ENCODE measurements at places on chromosomes 5 and 9.

GRCh38 chr5:161105525-161105924 lies 253.5 kb upstream of the ATP10B start:
- DNase-seq, result no peak

- peak; percentile 87 for DNase-seq
Measured at GRCh38 chr9:89427621-89428221, 70.2 kb downstream of the SEMA4D start.

DNA sequence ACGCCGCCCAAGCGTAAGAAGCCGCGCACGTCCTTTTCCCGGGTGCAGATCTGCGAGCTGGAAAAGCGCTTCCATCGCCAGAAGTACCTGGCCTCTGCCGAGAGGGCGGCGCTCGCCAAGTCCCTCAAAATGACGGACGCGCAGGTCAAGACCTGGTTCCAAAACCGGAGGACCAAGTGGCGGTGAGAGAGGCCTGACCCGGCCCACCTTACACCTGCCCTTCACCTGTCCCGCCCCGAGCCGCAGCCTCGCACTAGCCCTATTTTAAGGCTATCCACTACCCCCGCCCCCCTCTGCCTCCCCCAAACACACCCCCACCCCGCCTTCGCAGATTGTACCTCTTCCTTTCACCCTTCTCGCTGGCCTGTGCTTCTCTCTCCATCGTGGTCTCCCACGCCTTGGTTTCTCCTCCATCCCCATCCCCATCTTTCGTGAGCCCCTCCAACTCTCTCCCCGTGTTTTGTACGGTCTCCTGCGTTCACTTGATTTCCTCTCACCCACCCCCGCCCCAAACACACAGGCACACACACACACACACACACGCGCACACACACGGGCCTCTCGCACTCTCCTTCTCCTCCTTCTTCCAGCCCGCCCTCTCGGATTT lies 1.3 kb downstream of the TLX3 start:
- no peak for DNase-seq

DNA sequence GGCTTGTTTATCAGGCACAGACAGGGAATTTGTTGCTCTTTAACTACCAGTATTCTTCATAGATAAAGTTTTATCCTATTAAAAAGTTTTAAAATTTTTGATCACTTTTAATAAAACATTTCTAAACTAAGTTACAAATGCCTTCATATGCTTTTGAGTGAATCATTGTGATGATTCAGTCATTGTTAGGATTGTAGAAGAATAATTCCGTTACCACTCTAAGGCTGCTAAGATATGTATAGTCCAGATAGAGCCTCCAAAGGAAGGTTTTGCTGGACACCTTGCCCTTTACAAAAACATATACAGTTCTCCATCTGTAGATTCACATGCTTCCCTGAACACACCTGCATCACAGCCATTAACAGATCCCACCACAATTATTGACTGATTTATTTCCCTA lies 233.7 kb downstream of the SPOCK1 start:
- no peak for DNase-seq

- DNase-seq, result no peak
Measured at GRCh38 chr9:81669041-81669651, 20.2 kb downstream of the TLE1 start.

DNA sequence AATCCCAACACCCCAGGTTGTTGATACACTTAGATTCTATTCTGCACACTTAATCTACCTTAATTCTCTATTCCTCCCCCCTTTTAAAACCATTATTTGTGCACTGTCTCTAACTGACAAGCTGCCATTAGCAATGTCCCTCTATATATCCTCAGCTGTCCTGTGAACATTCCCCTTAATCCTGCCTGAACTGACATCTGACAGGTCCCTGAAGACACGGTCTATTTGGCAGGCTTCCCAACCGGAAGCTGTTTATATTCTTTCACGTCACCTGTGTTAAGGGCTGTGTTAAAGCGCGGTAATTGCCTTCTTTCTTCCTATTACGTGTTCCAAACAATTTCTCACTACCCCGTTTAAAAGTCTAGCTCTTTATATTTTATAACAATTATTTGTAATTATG lies 277.3 kb downstream of the CDH9 start:
- no peak for DNase-seq

DNA sequence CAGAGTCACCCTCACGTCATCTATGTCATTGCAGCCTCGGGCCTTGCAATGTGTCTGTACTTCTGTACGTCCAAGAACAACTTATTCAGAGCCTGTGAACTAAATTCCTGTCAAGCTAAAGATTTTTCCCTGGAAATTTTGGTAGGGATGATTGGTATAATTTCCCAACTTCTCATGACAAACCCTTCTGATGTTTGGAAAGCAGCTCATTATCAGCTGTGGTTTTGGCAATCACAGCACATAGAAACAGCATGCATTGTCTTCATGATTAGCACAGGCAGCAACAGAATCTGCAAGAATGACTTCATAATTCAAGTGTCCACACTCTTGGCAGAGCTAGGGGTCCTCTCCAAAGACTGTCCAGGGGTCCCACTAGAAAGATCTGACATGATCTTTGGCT lies 49.5 kb downstream of the APBA1 start:
- DNase-seq, result no peak

DNA sequence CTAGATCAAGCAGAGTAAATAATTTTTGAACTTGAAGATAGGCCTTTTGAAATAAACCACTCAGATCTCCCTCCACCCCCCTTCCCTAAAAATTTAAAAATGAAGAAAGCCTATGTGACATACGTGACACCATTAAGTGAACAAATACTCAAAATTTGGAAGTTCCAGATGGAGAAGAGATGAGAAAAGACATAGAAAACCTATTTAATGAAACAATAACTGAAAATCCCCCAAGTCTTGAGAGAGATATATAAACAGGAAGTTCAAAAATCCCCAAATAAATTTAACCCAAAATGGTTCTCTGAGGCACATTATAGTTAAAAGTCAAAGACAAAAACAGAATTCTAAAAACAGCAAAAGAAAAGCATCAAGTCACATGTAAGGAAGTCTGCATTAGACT lies 428.6 kb downstream of the PSAT1 start:
- no peak for DNase-seq

DNA sequence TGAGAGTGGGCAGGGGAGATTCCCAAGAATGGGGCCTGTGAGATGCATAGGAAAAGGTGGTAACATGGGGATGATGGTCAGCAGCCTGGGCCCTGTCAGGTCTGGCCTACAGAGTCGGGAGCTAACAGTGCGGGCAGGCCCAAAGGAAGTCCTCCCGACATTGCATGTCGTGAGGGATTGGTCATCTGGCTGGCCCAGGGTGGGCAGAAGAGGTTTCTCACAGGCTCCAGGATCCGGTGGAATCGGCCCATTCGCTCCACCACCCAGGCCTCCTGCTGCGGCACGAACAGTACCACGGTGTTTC lies 514 bp downstream of the STOML2 start:
- DNase-seq, result no peak

DNA sequence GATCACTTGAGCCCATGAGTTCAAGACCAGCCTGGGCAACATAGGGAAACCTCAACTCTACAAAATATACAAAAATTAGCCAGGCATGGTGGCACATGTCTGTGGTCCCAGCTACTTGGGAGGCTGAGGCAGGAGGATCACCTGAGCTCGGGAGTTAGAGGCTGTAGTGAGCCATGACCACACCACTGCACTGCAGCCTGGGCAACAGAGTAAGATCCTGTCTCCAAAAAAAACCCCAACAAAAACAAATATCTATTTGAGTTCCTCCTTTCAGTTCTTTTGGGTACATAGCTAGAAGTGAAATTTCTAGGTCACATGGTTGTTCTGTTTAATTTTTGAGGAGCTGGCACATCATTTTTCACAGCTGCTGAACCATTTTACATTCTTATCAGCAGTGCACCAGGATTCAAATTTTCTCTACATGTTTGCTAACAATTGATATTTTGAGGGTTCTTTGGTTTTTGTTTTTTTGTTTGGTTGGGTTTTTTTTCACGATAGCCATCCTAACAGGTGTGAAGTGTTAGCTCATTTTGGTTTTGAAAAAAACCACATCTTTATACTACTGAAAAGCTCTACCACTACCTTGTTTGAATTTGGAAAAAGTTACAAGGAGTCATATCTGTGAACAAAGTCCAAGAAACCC lies 176.9 kb upstream of the SLC12A2 start:
- no peak for DNase-seq

- DNase-seq, result no peak
Measured at GRCh38 chr9:4854265-4854590, 61.5 kb downstream of the RCL1 start.

GRCh38 chr5:55816342-55816741 lies 34.8 kb upstream of the IL31RA start:
- no peak for DNase-seq

GRCh38 chr5:72508241-72509170 lies 1.3 kb upstream of the ZNF366 start:
- DNase-seq, result no peak

- DNase-seq, result no peak
Measured at GRCh38 chr5:144469106-144469505, 298.4 kb downstream of the KCTD16 start.

- no peak for DNase-seq
Measured at GRCh38 chr5:150514708-150515211, 6.8 kb downstream of the NDST1 start.

DNA sequence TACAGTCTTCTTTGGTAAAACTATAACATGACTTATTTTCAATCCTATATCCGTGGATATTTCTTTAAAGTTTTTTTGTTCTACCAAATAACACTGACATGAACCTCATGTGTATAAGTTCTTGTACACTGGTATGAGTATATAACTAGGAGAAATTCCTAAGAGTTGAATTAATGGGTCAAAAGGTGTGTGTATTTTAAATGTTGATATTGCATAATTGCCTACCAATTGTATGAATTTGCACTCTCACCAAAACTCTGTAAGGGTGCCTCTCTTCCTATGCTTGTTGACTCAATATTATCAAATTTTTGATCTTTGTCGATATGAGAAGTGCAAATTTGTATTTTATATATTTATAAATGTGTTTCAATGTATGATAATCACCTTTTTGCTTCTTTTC lies 22.9 kb upstream of the CCL21 start:
- no peak for DNase-seq

- DNase-seq, result no peak
Measured at GRCh38 chr5:2219149-2219776, 336.5 kb upstream of the IRX4 start.

GRCh38 chr9:89410022-89410421 lies 87.9 kb downstream of the SEMA4D start:
- DNase-seq, result no peak

GRCh38 chr9:19788152-19788551 lies 685 bp downstream of the SLC24A2 start:
- no peak for DNase-seq

GRCh38 chr9:126287166-126287866 lies 39.3 kb upstream of the MVB12B start:
- DNase-seq, result no peak

DNA sequence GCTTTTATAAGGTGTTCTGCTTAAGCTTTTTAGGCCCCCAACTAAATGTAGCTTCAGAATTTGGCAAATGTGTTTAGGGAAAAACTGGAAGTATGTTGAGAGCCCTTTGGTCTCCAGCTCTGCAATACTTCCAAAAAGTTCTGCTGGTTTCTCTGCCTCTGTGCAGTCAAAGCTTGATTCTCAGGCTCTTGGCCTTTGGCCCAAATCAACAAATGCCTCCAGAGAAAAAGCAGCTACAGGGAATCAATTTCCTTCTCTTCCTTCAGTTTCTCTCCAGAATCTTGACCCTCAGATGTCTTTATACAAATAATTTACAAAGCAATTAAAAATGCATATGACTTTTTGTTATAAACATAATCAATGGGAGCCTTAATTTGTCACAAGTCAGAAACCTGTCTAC lies 235.7 kb downstream of the COMMD10 start:
- no peak for DNase-seq

DNA sequence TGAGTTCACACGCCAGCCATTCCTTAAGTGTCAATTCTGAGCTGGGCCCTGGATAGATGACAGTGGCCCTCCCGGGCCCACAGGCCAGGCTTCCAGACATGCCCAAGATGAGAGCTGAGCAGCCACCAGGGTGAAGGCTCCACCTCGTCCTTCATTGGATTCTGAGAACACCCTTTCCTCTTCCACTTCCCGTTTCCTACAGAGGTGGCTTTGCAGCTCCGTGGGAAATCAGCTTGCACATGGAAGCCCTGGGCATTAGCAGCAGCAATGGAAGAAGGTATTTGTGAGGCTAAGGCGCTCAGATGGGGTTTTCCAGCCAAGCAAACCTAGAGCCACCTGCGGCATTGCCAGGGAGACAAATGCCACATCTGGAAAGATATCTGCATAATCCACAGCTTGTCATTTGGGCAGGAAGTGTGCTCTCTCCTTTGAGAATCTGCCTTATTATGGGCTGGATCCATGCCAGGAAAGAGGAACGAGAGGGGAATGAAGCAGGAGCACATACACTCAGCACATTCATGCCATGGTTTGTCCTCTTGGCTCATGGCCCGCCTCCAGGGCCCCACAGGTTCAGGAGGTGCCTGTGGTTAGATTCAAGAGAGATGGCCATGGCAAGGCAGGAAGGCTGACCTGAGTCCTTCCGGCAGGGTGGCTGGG lies 34.1 kb downstream of the CFAP77 start:
- no peak for DNase-seq

DNA sequence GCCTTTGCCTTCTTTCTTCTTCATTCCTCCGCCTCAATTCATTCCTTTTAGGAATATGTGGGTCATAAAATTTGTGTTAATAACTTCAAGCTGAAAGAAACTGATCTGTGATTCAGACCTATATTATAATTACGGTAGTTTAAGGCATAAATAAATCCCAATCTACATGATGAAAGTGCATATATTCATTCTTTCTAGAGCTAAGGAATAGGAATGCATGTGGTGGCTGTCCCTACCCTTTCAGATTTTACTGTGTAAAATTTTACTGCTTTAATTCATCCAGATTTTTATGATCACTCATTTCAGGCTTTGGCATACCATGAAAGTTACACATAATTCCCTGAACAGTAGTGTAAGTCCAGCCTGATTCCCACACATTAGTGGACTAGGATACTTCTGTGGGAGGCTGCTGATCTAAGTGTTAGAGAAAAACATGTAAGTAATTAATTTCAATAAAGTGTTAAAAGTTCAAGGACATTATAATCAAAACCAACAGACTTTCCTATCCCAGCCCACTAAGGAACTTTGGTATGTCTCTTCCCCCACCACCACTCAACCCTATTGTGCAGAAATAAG lies 83.1 kb downstream of the HINT1 start:
- DNase-seq, result no peak

- DNase-seq, result no peak
Measured at GRCh38 chr9:106716820-106717219, 146.1 kb upstream of the ZNF462 start.

DNA sequence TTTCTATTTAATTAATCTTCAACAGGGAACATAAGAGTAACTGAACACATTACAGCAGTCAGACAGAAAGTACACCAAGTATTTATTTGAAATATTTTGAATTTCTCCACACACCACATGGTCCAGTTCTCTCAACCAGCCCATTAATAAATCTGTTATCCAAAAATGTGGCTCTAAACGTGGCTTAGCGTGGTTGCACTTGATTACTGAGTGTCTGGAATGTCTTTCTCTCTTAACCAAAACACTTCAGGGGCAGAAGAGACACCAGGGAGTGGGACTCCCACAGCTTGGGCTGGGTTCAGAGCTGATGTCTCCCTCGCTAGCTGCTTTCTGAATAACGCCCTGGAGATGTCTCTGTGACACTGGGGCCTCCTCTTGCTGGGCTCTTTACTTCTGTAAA lies 52.6 kb upstream of the FANCC start:
- DNase-seq, result no peak
